ENCODE measurements at places on chromosomes 16 and 17.
A peak's percentile ranks its signal among the peaks of the same experiment; 100 is the strongest.

- no peak for DNase-seq
These were observed 15.1 kb upstream of the DHX8 start for GRCh38 chr17:43468691-43469139.

GRCh38 chr16:11067697-11068141 lies 123.4 kb downstream of the CLEC16A start:
- DNase-seq: no peak

- no peak for DNase-seq
These were observed 34.5 kb downstream of the LITAFD start for GRCh38 chr16:8916541-8917225.

GRCh38 chr17:66733759-66734158 lies 101.2 kb upstream of the CACNG5 start:
- no peak for DNase-seq

DNA sequence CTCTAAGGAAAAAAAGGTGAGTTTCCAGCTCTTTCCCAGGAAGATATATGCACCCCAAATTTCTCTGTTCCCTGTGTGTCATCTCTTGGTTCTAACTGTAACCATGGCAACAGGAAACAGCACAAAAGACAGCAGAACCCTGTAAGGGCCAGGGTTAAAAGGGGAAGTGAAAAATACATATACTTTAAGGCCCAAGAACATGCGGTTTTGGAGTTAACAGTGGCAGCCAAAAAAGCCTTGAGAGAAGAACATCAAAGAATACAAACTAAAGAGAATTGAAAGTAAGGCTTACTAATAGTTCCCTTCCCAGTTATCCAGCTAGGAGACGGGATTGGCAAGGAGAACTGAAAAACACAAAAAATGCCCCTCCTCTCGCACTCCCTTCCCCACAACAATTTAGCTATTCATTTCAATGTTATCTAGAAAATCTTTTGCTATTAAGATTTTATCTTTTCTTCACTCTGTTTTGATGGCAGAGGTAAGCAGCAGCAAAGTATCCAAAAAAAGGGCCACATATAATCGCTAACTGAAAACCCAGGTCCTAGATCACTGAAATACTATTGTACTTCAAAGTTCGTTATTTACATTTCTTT lies 1.5 kb downstream of the SPOP start:
- DNase-seq: no peak

GRCh38 chr17:75898791-75899190 lies 2.0 kb upstream of the TRIM65 start:
- DNase-seq: no peak

DNA sequence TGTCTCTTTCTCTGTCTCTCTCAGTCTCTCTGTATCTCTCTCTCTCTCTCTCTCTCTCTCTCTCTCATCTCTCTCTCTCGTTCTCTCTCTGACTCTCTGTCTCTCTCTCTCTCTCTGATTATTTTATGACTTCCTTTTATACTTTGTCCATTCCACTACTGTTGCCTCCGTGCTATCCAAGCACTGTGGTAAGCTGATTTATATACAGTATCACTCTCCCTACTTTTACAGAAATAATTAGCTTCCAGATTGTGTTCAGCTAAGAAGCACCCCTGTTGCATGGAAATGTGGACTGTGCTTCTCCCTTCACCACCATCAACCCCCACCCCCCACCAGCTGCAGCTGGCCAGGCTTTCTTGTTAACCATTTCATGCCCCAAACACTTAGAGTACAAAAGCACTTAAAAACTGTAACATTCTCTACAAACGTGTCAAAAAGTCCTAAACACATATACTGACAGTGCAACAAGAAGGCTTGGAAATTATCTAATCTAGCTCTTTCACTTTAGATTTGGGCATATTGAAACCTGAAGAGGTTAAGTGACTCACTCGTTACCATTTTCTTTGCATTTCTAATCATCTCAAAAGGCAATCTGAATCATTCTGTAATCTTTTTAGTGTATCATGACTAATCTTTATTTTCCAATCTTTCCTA lies 11.6 kb upstream of the TMEM100 start:
- no peak for DNase-seq

GRCh38 chr17:17641621-17642409 lies 39.4 kb upstream of the RAI1 start:
- DNase-seq: peak; percentile 81

GRCh38 chr17:53792451-53792850 lies 30.3 kb upstream of the KIF2B start:
- DNase-seq: no peak

DNA sequence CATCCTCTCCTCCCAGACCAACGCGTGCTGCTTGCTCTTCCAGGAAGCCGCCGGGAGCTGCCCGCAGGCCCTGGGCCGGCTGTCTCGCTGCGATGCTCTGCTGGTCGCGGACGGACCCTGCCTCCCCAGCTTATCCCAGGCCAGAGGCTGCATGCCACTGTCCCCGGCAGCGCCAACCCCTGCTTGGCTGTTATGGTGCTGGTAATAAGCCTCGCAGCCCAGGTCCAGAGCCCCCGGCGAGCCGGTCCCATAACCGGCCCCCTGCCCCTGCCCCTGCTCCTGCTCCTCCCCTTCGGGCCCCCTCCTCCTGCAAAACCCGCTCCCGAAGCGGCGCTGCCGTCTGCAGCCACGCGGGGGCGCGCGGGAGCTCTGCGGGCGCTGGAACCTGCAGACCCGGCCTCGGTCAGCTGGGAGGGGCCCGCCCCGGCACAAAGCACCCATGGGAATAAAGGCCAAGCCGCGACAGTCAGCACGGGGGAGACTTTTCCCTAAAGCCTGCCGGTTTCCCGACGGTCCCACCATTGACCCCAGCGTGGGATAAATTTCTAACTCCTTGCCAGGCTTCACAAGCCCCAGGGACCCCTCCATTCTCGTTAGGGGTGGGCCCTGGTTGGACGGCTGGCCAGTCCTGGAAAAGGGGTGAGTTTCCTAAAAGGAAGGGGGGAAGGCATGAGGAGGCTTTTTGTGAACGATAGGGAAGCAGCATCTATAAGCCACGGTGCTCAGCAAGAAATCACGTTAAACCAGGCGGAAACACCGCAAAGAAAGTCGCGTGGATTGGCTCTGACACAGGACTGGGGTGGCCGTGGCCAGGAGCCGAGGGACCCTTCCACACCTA lies 11.2 kb downstream of the ENPP7 start:
- peak; percentile 87 for DNase-seq

DNA sequence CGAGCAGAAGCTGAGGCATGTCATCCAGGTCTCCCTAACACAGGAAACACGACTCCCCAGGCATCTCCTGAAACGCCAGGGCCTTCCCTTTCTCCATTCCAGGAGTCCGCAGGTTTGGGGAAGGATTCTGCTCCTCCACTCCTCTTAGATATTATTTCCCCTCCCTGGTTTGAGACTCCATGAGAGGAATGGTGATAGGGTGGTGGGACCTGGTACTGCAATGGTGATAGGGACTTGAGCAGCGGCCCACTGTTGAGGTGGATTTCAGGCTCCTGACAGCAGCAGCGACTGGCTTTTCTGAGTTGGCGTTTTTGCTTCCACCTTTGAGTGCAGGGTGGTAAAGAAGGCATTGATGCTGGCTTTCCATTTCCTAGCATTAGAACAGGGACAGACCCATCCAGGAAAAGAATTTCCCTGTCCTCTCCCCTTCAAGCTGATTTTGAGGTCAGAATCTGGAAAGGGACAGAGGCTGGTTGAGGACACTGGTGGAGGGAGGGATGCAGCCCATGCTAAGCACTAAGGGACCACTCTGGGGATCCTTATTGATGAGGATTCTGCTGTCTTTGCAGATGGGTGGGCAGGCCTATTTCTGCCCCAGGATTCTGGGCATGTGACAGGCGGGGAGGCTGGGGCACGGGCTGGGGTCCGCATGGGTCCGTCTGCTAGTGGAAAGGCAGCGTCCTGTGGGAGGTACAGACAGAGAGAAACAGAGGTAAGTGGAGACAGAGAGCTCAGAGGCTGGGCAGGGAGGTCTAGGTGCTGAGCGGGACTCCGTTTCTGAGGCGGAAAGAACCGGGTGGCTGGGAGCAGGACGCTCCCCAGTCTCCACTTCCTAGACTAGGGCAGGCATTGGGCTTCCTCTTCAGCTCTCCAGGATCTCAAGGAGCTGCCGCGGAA lies 1.3 kb upstream of the TBX4 start:
- no peak for DNase-seq

GRCh38 chr16:67613808-67614207 lies 31.1 kb upstream of the CARMIL2 start:
- no peak for DNase-seq

DNA sequence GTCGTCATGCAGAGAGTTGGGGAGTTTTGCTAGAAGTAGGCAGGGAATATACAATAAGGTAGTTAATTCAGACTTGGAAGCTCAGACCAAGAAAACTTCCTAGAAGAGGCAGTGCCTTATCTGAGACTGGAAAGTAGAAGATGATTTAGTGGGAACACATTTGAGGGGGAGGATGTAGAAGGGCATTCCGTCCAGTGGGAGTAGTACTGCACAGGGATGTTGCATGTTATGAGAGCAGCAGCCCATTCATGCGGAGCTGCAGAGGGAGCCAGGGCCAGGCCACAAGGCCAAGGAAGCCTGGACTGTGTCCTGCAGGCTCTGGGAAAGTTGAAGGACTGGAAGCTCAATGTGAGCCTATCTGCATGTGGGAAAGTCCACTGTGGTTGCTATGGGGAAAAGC lies 344.5 kb upstream of the EEF2KMT start:
- no peak for DNase-seq

GRCh38 chr17:36470499-36470898 lies 16.0 kb upstream of the ZNHIT3 start:
- no peak for DNase-seq

- DNase-seq: no peak
These were observed 1.7 kb downstream of the WBP2 start for GRCh38 chr17:75853433-75853832.

GRCh38 chr16:2523801-2524231 lies 3.6 kb downstream of the AMDHD2 start:
- no peak for DNase-seq

DNA sequence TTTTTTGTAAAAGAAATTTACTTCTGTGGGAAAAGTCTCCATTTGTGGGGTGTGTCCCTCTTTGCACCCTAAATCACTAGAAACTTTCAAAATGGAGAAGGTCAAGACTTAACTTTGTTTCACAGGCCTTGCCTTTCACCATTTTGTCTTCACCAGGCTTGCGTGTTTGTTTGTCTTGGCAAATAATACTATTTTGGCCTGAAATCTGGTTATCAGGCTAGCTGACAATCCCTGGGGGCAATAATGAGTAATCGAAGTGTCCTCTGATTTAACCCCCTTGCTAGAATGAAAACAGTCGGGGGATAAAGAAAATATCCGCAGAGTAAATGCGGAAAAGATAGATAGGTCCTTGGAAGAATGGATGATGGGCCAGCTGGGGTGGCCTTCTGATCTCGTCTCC lies 34.5 kb downstream of the SLC39A11 start:
- no peak for DNase-seq

- DNase-seq: no peak
These were observed 11.3 kb downstream of the SSTR2 start for GRCh38 chr17:73175962-73176565.

DNA sequence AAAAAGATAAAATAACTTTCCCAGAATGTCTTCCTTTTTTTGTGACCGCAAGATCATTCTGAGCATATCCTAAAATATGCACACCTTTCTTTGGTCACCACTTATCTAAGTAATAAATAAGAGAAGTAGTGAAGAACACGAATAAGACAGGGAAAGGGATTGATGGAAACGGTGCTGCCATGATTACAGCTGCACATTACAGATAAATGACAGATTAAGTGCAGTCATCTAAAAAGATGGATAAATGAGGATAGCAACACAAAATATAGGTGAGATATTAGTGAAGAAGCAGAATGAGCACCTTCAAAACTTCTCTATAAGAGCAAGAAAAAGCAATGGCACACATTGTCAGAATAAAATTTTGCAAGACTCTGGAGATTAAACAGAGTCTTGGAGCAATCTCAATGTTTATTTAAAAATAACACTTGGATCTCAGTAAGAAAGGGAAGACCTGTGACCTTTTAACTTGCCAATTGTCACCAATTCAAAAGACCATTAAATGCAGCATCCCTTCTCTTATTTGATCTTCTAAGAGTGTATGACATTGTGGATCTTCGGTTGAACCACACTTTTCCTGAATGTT lies 567.1 kb downstream of the KCNJ2 start:
- no peak for DNase-seq

DNA sequence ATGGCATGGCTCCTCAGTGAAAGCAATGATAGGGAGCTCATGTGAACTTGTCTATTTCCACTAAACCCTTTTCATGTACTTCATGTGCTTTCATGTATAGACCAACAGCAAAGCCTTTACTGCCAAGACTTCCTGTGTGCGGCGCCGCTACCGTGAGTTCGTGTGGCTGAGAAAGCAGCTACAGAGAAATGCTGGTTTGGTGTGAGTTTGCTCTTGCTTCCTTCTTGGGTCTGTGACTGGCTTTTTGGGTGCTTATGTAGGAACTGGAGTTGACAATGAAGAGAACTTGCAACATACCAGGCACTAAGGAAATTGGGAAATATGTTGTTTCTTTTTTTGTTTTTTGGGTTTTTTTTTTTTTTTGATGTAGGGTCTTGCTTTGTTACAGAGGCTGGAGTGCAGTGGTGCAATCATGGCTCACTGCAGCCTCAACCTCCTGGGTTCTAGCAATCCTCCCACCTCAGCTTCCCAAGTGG lies 5.7 kb downstream of the SNX11 start:
- no peak for DNase-seq

- DNase-seq: no peak
These were observed 5.7 kb downstream of the NECAB2 start for GRCh38 chr16:83973581-83974385.

- no peak for DNase-seq
These were observed 4.6 kb downstream of the IGFBP4 start for GRCh38 chr17:40447806-40448205.

GRCh38 chr17:21134559-21134958 lies 7.8 kb downstream of the DHRS7B start:
- DNase-seq: no peak

DNA sequence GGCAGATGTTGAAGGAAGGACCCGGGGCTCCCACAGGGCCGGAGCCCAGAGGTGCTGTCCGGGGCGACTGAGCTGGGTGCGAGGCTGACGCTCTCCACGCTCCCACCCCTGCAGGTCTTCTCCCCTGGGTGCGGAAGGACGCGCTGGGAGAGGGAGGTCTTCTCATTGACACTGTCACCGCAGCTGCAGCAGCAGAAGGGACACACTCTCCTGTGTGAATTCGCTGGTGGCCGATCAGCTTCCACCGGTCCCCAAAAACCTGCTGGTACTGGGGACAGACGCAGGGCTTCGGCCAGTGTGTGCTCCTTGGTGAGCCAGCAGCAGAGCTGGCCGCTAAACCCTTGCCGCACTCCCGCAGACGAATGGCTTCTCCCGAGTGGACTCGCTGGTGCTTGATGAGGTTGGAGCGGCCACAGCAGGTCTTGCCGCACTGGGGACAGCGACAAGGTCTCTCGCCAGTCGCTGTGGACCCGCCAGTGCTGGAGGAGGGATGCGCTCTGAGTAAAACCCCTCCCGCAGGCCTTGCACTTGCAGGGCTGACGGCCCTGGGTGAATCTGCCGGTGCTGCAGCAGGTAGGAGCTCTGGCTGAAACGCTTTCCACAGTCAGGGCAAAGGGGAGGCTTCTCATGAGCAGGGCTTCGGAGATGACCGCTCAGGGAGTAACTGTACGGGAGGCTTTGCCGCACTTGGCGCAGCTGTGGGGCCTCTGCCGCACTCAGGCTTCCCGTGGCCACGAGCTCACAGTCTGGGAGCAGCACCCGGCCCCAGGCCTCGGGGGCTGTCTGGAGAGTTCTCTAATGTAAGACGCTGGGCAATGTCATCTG lies 6.2 kb downstream of the ZNF843 start:
- DNase-seq: peak; percentile 58

GRCh38 chr17:14372905-14373613 lies 72.2 kb downstream of the HS3ST3B1 start:
- no peak for DNase-seq

- DNase-seq: no peak
These were observed 231.6 kb downstream of the GRIN2A start for GRCh38 chr16:9950658-9951057.
